ENCODE measurements at places on chromosomes 5 and 9. TPM values are rescaled to one million over a fixed set of nuclear protein-coding genes. Genes with fewer than 3 reads are reported as not detected.

GRCh38 chr9:265209-265870 is 50.7 kb downstream of the DOCK8 start:
- no peak for DNase-seq
- H3K36me3 ChIP-seq: no peaks in the 10 kb centered on the region
- no peaks in the 10 kb centered on the region for H3K4me1 ChIP-seq
- no peak overlapping the region for H3K27ac ChIP-seq
- no peak overlapping the region for H3K4me3 ChIP-seq
- no peaks in the 10 kb centered on the region for H3K27me3 ChIP-seq

- H3K36me3 ChIP-seq: no peaks in the 10 kb centered on the region
- no peaks in the 10 kb centered on the region for H3K27me3 ChIP-seq
- H3K27ac ChIP-seq: no peak overlapping the region
- no peak for DNase-seq
- no peaks in the 10 kb centered on the region for H3K4me1 ChIP-seq
Observed at GRCh38 chr5:143886651-143887638, 75.0 kb downstream of the HMHB1 start.

GRCh38 chr5:144032375-144032774 is 138.1 kb downstream of the YIPF5 start:
- no peaks in the 10 kb centered on the region for H3K4me1 ChIP-seq
- no peak overlapping the region for H3K27ac ChIP-seq
- H3K4me3 ChIP-seq: no peak overlapping the region
- no peak for DNase-seq
- H3K27me3 ChIP-seq: no peaks in the 10 kb centered on the region

DNA sequence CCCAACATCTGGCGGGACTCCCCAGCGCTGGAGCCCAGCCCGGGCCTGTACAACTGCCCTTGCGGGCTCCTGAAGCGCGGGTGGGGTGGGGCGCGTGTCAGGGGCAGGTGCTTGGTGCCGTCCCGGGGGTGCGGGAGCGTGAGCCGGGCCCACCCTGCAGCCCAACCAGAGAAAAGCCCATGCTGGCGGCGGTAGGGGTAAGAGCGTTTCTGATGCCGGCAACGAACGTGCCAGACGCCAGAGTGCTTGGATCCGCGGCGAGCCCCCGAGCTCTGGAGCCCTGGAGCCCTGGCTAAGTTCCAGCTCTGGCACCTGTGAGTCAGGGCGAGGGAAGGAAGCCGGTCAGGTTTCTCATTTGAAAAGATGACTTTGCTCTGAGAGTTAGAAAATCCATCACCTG is 58.0 kb downstream of the ZNF510 start:
- no peak overlapping the region for H3K27ac ChIP-seq
- no peak overlapping the region for H3K4me3 ChIP-seq
- no peaks in the 10 kb centered on the region for H3K36me3 ChIP-seq
- H3K27me3 ChIP-seq: no peaks in the 10 kb centered on the region
- H3K4me1 ChIP-seq: no peaks in the 10 kb centered on the region

DNA sequence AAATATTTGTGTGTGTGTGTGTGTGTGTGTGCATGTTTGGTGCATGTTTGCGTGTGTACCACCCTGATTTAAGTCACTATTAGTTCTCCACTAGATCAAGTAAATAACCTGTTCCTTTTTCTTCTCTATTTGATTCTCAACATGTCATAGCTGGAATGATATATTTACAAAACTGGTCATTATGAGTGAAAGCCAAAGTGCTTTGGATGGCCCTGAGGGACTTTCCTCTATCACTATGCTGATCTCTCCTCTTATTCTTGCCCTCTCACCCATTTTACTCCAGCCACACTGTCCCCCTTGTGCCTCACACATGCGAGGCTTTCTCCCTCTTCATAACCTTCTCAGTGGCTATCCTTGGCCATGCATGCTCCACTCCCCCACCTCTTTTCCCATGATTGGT is 144.6 kb upstream of the NMUR2 start:
- H3K4me3 ChIP-seq: no peak overlapping the region
- H3K36me3 ChIP-seq: no peaks in the 10 kb centered on the region
- DNase-seq: no peak

GRCh38 chr5:77176429-77176828 is 34.1 kb upstream of the PDE8B start:
- DNase-seq: no peak
- no peaks in the 10 kb centered on the region for H3K36me3 ChIP-seq
- H3K27ac ChIP-seq: no peak overlapping the region
- peaks cover 33% of the 10 kb centered on the region for H3K27me3 ChIP-seq

- no peak for DNase-seq
- no peaks in the 10 kb centered on the region for H3K4me1 ChIP-seq
- H3K4me3 ChIP-seq: no peak overlapping the region
Observed at GRCh38 chr9:75812141-75812540, 78.3 kb upstream of the PCSK5 start.

- no peaks in the 10 kb centered on the region for H3K36me3 ChIP-seq
- no peak overlapping the region for H3K27ac ChIP-seq
- no peak overlapping the region for H3K4me3 ChIP-seq
- H3K4me1 ChIP-seq: no peaks in the 10 kb centered on the region
- DNase-seq: no peak
Observed at GRCh38 chr5:123696921-123697341, 185.0 kb downstream of the CSNK1G3 start.

- H3K27me3 ChIP-seq: no peaks in the 10 kb centered on the region
- H3K27ac ChIP-seq: no peak overlapping the region
- no peaks in the 10 kb centered on the region for H3K36me3 ChIP-seq
- no peak for DNase-seq
Observed at GRCh38 chr5:87686975-87687374, 274.2 kb upstream of the CCNH start.

DNA sequence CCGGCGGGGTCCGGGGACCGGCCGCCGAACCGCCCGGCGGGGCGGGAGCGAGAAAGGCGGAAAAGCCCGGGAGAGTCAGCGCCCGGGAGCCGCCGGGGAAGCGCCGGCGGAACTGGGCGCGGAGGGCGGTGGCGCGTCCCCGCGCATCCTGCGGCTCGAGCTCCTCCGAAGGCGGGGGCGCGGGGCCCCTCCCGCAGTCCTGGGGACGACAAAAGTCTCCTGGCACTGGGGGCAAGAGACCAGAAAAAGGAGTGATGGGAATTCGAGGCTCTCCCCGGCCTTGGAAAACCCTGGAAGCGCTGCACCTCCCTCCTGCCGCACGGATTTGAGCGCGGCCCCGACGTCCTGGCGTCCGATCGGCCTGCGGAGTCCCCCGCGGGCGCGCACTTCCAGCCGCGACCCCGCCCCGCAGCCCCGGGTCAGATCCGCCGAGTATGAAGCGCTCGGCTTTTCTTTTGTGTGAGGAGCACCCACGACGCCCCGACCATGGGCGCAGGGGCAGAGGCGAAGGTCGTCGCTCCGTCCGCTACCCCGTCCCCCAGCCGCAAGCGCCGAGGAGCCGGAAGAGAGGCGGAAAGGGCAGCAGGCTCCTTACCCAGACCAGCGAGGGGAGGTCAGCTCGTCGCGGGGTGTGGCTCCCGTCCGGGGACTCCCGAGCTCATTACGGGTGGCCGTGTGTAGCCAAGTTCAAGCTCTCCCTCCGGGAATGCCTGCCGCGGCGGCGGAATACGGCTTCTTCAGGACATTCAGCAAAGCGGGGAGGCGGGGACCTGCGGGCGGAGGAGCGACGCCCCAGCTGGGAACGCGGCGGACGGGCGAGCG is at the start of gene EPB41L4A:
Gene EPB41L4A (minus strand): TSS at position 114 of the 822 bp plus-strand sequence. CDS start 238 bp downstream, outside the sequence.
- H3K4me1 ChIP-seq: peaks cover 10% of the 10 kb centered on the region
- no peaks in the 10 kb centered on the region for H3K36me3 ChIP-seq
- H3K4me3 ChIP-seq: peak within 1 kb of the TSS; percentile 88
- DNase-seq: peak; percentile 80
- no peak within 1 kb of the TSS for H3K27ac ChIP-seq
- H3K27me3 ChIP-seq: peaks cover 72% of the 10 kb centered on the region

DNA sequence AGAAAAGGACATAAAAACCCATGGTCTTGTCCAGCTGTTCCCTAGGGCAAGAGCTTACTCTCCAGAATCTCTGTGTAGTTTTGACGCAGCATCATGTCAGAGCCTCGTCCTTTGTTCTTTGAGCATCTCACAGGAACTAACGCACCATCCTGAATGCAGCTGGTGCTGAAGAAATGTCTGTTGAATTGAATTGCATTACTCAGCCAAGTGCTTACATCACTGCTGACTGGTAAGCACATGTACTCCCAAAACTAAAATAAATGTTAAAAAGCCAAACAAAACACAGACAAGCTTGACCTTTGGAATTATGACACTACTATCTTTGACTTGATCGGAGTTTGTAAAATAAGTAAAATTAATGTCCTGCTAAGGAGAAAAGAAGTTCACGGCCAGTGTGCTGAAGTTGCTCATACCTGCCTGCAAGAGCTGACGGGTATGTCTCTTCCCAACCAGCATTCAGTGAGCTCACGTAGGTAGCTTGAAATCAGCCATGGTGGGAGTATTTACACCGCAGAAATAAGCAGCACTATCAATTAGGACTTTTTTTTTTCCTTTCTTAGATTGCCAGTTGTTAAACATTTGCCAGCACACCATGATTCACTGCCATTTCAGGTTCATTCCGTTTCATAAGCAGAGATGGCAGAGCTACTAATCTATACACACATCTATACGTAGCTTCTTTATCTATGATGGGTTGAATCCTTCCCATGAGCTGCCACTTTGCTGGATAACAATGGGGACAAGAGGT is 310.6 kb upstream of the MSX2 start:
- DNase-seq: no peak
- no peaks in the 10 kb centered on the region for H3K36me3 ChIP-seq
- H3K4me3 ChIP-seq: no peak overlapping the region
- peaks cover 4% of the 10 kb centered on the region for H3K4me1 ChIP-seq
- no peak overlapping the region for H3K27ac ChIP-seq

DNA sequence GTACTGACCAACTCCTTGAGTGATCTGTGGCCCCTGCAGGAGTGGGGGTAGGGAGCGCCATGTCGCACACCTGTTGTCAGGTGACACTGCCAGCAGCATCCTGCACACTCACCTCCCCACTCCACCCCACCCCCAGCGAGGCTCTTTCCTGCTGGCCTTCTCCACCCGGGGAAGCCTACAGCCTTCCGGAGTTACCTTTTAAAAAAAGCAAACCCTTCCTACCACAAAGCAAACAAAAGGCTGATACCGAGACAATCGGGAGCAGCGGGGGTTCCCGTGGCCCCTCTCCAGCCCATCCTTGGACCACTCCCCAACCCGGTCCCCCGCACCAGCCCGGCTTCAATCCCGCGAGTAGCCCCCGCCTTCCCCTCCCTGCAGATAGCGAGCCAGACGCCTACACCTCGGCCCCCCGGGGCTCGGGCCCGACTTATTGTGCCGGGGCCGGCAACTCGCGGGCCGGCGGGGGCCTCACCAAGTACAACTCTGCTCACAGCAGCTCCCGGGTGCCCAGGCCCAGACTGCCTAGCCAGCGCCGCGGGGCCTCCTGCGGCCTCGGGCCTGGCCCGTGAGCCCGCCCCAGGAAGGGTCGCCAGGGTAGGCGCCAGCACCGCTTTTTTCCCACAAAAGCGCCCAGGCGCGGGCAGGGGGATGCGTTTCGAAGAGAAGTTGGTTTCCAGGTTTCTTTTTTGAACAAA is 724 bp downstream of the MACROH2A1 start:
- no peak overlapping the region for H3K27ac ChIP-seq
- peak overlapping the region; percentile 82 for H3K4me3 ChIP-seq
- no peaks in the 10 kb centered on the region for H3K36me3 ChIP-seq
- H3K27me3 ChIP-seq: peaks cover 57% of the 10 kb centered on the region
- peak; percentile 80 for DNase-seq

DNA sequence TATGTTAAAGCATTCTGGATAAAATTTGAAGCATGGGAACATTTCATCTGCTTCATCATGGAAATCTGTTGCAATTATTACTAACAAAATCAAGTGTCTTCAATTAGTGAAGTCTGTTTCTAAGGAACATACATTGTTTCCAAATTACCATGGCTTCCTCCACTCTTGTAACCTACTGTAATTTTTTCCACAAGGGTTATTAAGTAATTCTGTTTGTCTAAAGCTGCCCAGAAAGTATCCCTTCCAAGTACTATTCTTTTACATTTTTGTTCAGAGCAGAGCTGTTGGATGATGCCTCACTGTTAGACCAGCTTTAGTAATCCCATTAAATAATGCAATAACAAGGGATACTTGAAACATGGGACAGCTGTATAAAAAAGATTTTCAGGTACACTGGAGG is 483.5 kb upstream of the CD180 start:
- H3K27ac ChIP-seq: no peak overlapping the region
- DNase-seq: no peak
- H3K4me3 ChIP-seq: no peak overlapping the region

- H3K36me3 ChIP-seq: no peaks in the 10 kb centered on the region
- H3K4me3 ChIP-seq: no peak overlapping the region
- no peaks in the 10 kb centered on the region for H3K4me1 ChIP-seq
- no peak overlapping the region for H3K27ac ChIP-seq
- H3K27me3 ChIP-seq: no peaks in the 10 kb centered on the region
Observed at GRCh38 chr9:133672503-133673257, 36.5 kb downstream of the DBH start.

GRCh38 chr9:113771199-113771598 is 104.9 kb upstream of the ZNF618 start:
- H3K4me3 ChIP-seq: no peak overlapping the region
- no peaks in the 10 kb centered on the region for H3K4me1 ChIP-seq
- H3K27me3 ChIP-seq: no peaks in the 10 kb centered on the region

DNA sequence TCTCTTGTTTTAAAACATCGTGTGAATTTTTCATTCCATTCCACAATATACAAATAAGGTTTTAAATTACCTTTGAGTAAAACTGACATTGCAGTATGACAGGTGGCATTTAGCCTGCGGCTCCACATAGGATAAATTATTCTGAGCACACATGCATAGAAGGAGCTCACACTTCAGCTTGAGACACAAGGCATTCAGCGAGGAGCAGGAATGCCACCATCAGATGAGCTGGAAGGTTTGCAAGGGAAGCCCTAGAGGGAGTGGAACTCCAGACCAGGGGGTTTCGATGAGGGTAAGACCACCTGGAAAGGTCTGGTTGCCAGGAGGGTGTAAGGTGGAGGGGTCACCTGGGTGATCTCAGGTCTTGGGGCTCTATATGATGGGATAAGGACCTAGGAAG is 259.0 kb upstream of the ADRA1B start:
- no peaks in the 10 kb centered on the region for H3K36me3 ChIP-seq
- H3K4me1 ChIP-seq: peaks cover 12% of the 10 kb centered on the region
- DNase-seq: no peak
- H3K4me3 ChIP-seq: no peak overlapping the region

DNA sequence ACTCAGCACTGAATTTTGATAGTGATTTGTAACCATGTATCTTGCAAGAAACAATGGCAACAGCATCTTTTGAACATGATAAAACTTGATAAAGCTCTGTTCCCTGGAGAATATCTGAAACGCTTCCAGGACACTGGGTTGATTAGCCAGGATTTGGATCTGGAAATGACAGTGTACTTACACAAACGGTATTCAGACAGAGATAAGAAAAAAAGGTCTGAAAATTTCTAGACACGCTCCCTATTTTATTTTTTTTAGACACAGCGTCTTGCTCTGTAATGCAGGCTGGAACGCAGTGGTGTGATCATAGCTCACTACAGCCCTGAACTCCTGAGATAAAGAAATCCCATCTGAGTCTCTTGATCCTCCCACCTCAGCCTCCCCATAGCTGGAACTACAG is 109.0 kb downstream of the GNAQ start:
- no peaks in the 10 kb centered on the region for H3K36me3 ChIP-seq
- no peak for DNase-seq
- H3K27me3 ChIP-seq: no peaks in the 10 kb centered on the region
- H3K4me1 ChIP-seq: no peaks in the 10 kb centered on the region

The QRFP gene
- total RNA-seq: not detected

The TSSK1B gene
- total RNA-seq: not detected

The FOXI1 gene
- total RNA-seq: not detected

The IL5 gene
- not detected for total RNA-seq

The C6 gene
- total RNA-seq: not detected

Measured in neural progenitor cell (in vitro differentiated cells).